ENCODE measurements at places on chromosomes 12 and 14. TPM values are rescaled to one million over a fixed set of nuclear protein-coding genes. Genes with fewer than 3 reads are reported as not detected.

Gene MIP
- total RNA-seq: 0.15 TPM

Gene PIK3C2G
- not detected for total RNA-seq

Gene OTOGL
- not detected for total RNA-seq

Gene SLC24A4
- total RNA-seq: 0.41 TPM

Gene IFNG-AS1
- not detected for total RNA-seq

Gene DLGAP5
- total RNA-seq: 35.2 TPM

Gene CLEC4A
- total RNA-seq: not detected

Gene TGFB3
- 0.54 TPM for total RNA-seq

Gene GDF3
- not detected for total RNA-seq

Gene CCDC59
- 53.8 TPM for total RNA-seq

Gene TDRD9
- total RNA-seq: 0.18 TPM

Gene ASCL1
- total RNA-seq: not detected

Gene RPGRIP1
- total RNA-seq: 0.15 TPM

Gene HOMEZ
- 9.1 TPM for total RNA-seq

Gene RGS6
- not detected for total RNA-seq

Gene TAS2R50
- total RNA-seq: not detected

Gene FITM1
- total RNA-seq: not detected

Gene STAT6
- 46.7 TPM for total RNA-seq

Gene RAD9B
- 0.30 TPM for total RNA-seq

Gene OVCH1
- total RNA-seq: not detected

Gene PNN
- total RNA-seq: 41.9 TPM

Gene NANOG
- total RNA-seq: 0.05 TPM

Data from A549 treated with dexamethasone at 1 μM for 4 hours (cell line).